GM20000 (cell line): ENCODE measurements at places on chromosomes 7 and 10.

- peak; percentile 77 for DNase-seq
These were observed 121.6 kb upstream of the ZNF92 start for GRCh38 chr7:65251851-65252620.

GRCh38 chr7:79334334-79334733 is 119.1 kb downstream of the MAGI2 start:
- no peak for DNase-seq

DNA sequence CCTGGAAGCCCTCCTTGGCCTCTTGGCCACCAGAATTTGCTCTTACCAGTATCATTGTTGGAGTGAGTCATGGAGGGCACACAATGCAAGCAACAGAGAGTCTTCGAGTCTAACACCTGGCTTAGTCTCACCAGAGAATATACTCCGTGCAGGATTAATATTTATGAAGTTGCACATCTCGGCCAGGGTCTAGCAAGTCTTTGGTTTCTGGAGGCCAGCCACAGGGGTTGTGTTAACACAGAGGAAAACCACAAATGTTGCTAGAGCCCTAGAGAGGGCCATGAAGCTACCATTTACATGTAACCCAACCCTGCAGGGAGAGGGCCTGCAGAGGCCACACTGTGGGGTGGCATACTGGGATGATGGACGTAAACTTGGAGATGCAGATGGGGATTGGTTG is 71.8 kb downstream of the MTPN start:
- DNase-seq: no peak

DNA sequence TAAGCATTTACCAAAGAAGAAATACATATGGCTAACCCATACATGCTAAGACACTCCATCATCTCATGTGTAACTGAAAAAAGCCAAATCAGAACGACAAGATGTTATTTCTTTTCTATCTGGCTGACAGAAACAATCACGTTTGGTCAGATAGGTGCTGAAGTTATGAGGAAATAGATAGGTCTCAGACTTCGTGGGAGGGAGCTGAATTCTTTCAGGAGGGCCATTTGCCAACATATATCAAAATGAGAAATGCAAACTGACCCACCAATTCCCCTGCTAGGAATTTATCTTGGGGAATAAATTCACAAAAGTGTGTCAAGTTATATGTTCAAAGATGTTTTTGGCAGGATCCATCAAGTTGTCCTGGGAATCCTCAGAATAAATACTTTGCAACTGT is 32.6 kb downstream of the SH3PXD2A start:
- no peak for DNase-seq

DNA sequence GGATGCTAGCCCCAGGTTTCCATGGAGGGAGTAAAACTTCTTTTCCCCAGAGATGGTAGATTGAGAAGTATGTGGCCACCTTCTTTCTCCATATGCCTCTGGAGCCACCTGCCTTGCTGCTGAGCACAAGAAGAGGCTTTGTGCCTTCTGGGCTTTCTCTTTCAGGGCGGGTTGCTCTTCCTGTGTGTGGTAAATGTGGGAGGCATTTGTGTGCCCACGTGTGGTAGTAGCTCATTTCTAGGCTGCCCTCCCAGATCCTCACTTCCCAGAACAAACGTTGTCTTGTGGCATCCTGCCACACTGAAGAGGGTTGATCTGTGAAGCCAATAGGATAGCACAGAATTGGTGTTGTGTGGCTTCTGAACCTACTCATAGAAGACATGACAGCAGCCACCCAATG is 342.0 kb upstream of the PODXL start:
- no peak for DNase-seq

DNA sequence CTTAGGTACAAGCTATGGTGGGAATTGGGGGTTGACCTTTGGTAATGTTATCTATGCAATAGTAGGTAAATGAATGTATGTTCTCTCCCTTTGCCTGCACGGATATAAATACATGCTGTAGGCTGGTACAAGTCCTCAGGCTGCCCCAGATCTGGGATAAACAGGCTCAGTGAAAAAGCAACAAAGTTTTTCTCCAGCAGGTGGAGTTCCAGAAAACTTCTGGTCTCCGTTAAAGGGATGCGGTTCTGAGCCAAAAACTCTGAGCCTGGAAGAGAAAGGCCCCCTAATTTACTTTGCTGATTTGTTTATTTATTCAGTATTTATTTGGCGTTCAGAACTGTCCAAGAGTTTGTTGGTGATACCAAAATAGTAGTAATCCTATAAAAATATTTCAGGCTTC is 204.7 kb downstream of the ADRA2A start:
- no peak for DNase-seq

DNA sequence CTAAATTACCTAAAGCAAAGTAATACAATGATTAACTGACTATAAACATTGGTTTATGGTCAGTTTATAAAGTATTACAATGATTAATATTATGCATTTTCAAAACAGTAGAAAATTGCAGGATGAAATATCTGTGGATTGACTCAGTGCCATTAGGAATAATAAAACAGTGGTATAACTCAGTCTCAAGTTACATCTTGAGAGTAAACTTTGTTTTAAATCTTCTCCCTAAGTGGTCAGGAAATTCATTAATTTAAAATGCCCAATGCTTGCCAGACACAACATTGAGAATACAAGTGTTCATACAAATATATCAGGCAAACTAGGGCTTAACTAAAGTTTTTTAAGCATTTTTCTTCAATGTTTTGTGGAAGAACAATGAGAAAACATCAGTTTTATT is 257.8 kb downstream of the ETV1 start:
- DNase-seq: no peak

GRCh38 chr10:11724938-11725776 is 17.0 kb upstream of the ECHDC3 start:
- peak; percentile 75 for DNase-seq

GRCh38 chr10:76168437-76168836 is 737.0 kb downstream of the LRMDA start:
- no peak for DNase-seq

GRCh38 chr7:27198138-27198841 is 1.6 kb downstream of the HOXA13 start:
- DNase-seq: no peak

DNA sequence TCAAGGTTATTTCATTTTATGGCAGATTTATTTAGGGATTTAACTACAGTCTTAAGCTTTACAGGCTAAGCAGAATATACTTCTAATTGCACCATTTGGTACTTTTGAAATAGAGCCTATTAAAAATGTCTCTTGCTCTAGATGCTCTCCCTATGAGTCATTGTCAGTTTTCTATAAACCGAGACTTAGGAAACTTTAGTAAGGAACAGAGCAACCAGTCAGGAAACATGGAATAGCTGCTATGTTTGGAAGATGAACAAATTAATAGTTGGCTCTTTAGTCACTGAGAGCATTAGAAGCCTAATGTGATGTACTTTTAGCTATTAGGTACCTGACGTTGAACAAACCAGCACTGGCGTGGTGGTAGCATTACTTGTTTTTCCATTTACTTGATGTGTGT is 35.3 kb downstream of the INPP5F start:
- no peak for DNase-seq

GRCh38 chr10:18418541-18419215 is 232.7 kb downstream of the NSUN6 start:
- no peak for DNase-seq
